Activated CD8-positive, alpha-beta T cell treated with anti-CD3 and anti-CD28 coated beads for 36 hours (primary cell): ENCODE measurements at places on chromosomes 13 and 19. TPM values are rescaled to one million over a fixed set of nuclear protein-coding genes. Genes with fewer than 3 reads are reported as not detected.
A peak's percentile ranks its signal among the peaks of the same experiment; 100 is the strongest.

- no peaks in the 10 kb centered on the region for H3K27me3 ChIP-seq
- H3K36me3 ChIP-seq, result peaks cover 29% of the 10 kb centered on the region
- H3K27ac ChIP-seq, result no peak overlapping the region
- peak; percentile 91 for DNase-seq
Observed at GRCh38 chr19:11375143-11375948, 880 bp downstream of the SWSAP1 start.

CLEC11A gene
- 2.7 TPM for total RNA-seq

KIR3DL2 gene
- total RNA-seq, result 0.27 TPM

DNA sequence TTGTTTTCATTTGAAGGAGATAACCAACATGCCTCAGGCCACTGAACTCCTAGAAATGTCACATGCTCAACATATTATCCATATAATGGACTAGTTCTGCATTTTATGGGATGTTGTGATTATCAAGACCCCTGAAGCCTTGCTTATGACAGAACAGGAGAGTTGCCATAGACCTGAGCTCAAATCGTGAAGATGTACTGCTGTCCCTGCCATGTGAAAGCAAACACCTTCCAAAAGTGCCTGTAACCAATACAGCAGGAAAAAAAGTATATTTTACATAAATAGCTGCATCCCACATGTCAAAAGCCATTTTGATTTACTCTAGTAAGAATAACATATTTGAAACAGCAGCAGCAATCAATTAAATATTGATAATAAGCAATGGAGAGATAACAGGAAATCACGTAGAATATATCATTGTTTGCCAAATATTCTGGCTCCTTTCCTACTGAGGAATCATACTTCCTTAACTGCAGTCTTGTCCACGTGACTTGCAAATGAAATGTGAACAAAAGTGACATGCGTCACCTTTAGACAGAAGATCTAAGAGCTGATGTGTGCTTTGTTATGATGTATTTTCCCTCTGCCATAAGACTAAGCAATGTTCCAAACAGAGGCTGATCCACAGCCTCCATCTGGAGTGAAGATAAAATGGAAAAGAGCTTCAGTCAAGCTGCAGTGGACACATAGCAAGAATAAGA is 33.5 kb downstream of the SLC25A30 start:
- DNase-seq, result no peak
- H3K36me3 ChIP-seq, result peaks cover 12% of the 10 kb centered on the region
- peaks cover 7% of the 10 kb centered on the region for H3K4me1 ChIP-seq
- H3K27me3 ChIP-seq, result no peaks in the 10 kb centered on the region
- H3K27ac ChIP-seq, result no peak overlapping the region

DNA sequence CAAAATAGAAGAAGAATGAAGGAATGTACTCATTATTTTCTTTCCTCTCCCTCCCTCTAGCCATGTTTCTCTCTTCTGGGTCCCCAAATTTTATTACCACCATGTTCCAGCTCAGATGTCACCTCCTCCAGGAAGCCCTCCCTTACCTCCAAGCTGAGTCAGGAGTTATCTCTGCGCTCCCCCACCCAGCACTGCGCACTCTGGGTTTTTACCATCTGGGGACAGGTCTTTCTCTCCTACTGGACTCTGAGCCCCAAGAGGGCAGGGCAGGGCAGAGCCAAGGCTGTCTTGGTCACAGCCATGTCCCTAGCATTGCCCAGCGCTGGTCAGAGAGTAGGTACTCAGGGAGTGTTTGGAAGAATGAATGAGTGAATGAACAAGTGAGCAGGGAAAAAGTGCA is 2.9 kb downstream of the GNG8 start:
- H3K4me3 ChIP-seq, result peak overlapping the region; percentile 82
- no peak for DNase-seq
- peak overlapping the region; percentile 66 for H3K27ac ChIP-seq
- H3K4me1 ChIP-seq, result peaks cover 21% of the 10 kb centered on the region

GRCh38 chr13:40232311-40233040 is 434.0 kb downstream of the FOXO1 start:
- no peaks in the 10 kb centered on the region for H3K27me3 ChIP-seq
- H3K36me3 ChIP-seq, result no peaks in the 10 kb centered on the region
- no peak overlapping the region for H3K27ac ChIP-seq
- H3K4me1 ChIP-seq, result peaks cover 20% of the 10 kb centered on the region
- no peak for DNase-seq

DNA sequence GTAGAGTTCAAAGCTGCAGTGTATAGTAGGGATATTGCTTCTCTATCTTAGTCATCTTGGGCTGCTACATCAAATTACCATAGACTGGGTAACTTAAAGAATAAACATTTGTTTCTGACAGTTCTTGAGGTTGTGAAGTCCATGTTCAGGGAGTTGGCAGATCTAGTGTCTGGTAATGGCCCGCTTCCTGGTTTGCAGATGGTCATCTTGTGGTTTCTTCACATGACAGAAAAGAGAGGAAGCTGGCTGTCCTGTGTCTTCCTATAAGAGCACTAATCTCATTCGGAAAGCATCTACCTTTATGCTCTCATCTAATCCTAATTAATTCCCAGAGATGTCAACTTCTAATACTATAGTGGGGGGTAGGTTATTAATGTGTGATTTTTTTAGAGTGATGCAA is 6.2 kb downstream of the ZNF763 start:
- H3K4me1 ChIP-seq, result peaks cover 4% of the 10 kb centered on the region
- no peak overlapping the region for H3K27ac ChIP-seq
- DNase-seq, result no peak

- no peak for DNase-seq
- H3K4me1 ChIP-seq, result no peaks in the 10 kb centered on the region
- no peaks in the 10 kb centered on the region for H3K36me3 ChIP-seq
Observed at GRCh38 chr13:26449063-26449848, 108.2 kb upstream of the WASF3 start.

DNA sequence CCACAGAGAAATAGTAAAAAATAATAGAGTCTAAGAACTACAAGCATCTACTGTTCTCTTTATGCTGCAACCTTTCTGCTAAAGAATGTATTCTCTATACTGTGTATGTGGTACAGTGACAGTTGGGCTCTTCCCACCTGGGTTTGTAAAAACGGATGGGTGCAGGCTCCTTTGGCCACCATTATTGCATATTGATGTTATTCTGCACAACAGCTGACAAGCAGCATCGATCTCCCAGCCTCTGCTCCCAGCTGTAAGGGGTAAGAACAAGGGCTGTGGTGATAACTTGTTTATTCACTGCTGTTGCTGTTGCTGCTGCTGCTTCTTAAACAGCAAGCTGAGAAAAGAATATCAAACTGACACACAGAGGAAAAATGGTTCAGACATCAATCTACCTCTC is 56.1 kb downstream of the KCNRG start:
- DNase-seq, result no peak
- no peak overlapping the region for H3K27ac ChIP-seq
- peaks cover 6% of the 10 kb centered on the region for H3K27me3 ChIP-seq
- peaks cover 11% of the 10 kb centered on the region for H3K4me1 ChIP-seq
- peaks cover 45% of the 10 kb centered on the region for H3K36me3 ChIP-seq
- no peak overlapping the region for H3K4me3 ChIP-seq

DNA sequence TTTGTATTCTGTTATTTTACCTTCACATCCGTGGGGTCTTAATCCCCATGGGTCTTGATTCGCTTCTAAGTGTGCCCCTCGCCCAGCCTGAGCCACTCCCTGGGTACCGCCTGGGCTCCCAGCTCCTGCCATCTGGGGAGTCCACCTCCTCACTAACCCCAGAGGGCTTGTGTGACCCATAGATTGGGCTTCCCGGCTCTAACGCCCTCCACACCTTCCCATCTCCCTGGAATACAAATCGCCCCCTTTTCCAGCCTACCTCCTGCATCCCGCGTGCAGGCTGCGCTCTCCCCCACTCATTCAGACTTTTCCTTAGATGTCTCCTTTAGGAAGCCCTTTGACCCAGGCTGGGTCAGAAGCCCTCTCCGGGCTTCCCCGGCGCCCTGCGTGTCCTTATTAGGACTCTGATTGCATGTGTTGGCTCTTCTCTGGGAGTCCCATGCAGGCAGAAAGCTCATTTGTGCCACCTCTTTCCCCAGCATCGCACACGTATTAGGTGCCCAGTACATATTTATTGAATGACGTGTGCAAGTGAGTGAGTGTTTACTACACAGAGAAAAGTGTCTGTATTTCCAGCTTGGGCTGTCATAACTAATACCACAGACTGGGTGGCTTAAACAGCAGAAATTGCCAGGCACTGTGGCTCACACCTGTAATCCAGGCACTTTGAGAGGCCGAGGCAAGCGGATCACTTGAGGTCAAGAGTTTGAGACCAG is 757 bp downstream of the CCDC124 start:
- peak overlapping the region; percentile 97 for H3K27ac ChIP-seq
- peaks cover 14% of the 10 kb centered on the region for H3K36me3 ChIP-seq
- H3K27me3 ChIP-seq, result no peaks in the 10 kb centered on the region
- H3K4me1 ChIP-seq, result peaks cover 24% of the 10 kb centered on the region
- H3K4me3 ChIP-seq, result peak overlapping the region; percentile 88
- DNase-seq, result no peak

TMPRSS9 gene
- total RNA-seq, result not detected

DNA sequence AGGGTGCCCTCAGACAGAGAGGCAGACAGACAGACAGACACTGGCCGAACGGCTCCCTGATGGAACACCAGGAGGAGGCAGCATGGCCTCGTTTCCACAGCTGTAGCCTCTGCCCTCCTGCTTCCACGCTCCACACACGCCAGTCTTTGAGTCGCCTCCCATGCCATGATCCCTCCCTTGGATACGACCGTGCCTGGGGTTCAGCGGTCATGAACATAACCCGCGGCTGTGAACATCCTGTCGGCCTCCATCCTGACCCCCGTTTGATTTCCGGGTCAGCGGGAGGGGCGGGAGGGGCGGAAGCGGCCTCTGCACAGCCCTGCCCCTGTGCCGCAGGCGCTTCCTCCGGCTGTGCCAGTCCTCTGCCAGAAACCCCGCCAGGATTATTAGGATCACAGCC is 23.4 kb downstream of the GP6 start:
- DNase-seq, result peak; percentile 27
- H3K4me3 ChIP-seq, result peak overlapping the region; percentile 75
- peak overlapping the region; percentile 83 for H3K27ac ChIP-seq
- H3K36me3 ChIP-seq, result peaks cover 12% of the 10 kb centered on the region
- H3K27me3 ChIP-seq, result no peaks in the 10 kb centered on the region
- H3K4me1 ChIP-seq, result no peaks in the 10 kb centered on the region

- no peak for DNase-seq
- H3K4me1 ChIP-seq, result peaks cover 15% of the 10 kb centered on the region
- H3K4me3 ChIP-seq, result no peak overlapping the region
- peaks cover 37% of the 10 kb centered on the region for H3K27me3 ChIP-seq
Observed at GRCh38 chr13:73055813-73056564, 2.8 kb upstream of the KLF5 start.

NLRP7 gene
- total RNA-seq, result not detected

DNA sequence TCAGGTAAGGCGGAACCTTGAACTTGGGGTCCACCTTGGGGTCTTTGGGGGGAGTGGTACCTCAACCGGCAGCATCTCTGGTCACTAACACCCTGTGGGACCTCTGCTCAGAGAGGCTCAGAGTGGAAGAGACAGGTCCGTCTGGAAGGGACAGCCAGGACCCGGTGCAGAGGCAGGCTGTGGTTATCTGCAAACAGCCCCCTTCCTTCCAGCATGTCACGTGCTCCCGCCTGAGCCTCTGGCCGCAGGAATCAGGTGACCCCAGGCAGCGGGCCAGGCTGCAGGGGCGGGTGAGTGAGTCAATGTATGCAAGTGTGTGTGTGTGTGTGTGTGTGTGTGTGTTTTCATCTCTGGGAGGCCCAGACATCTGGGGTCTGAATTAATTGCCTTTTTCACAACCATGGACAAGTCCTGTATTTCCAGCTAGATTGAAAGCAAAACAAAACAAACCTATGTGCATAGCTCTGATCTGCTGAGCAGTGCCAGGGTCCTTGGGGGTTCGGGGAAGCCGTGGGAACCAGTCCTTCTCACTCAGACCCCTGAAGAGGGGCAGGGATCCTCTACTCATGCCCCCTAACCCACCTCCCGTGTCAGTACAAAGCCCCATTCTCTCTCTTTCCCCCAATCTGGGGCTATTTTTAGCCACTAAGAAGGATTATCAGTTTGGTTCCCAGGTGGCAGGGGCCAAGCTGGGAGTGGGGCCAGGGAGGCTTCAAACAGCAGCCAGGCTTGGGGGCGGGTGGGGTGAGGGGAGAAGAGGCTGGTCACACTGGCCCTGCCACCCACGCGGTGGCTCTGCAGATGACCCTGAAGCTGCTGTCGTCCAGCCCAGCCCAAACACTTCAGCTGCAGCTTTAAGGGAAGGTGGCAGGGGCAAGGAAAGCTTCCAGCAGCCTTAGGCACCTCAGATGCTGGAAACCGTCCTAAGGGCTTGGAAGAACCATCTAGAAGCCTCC is 31.4 kb downstream of the CERS4 start:
- H3K27me3 ChIP-seq, result no peaks in the 10 kb centered on the region
- peak; percentile 86 for DNase-seq
- peak overlapping the region; percentile 31 for H3K27ac ChIP-seq
- peak overlapping the region; percentile 2 for H3K4me3 ChIP-seq
- peaks cover 19% of the 10 kb centered on the region for H3K4me1 ChIP-seq

DNA sequence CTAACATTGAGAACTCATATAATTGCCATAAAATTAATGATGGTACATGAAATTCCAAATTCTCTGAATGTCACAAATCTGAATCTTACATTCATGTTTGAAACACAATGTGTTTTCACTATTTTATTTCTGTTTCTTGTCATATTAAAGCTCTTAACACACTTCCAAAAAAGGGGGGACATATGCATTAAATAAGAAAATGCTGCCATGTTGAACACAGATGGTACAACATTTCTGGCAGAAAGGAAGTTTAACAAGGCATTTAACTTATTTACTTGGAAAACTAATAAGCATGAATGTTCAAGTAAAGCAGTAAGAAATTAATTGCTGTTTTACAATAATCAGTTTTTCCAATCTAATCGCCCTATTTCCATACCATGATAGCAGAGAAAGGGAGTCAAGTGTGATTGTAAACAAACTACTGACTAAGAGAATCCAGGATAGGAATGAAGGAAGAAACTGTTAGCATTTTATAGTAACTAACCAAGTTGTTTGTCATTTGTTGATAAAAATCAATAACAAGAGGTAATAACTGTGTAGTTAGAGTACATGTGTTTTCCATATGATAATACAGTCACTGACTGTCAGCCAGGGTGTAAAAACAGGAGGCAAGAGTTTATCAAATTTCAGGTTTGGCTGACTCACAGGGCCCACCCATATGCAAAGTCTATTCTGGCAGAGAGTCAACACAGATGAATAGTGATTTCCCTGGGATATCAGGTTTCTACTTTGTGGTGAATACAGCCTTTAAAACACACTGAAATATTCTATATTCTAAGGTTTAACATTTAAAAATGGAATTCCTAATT is 5.7 kb upstream of the FOXO1 start:
- no peak overlapping the region for H3K27ac ChIP-seq
- DNase-seq, result peak; percentile 35
- no peaks in the 10 kb centered on the region for H3K36me3 ChIP-seq
- H3K27me3 ChIP-seq, result no peaks in the 10 kb centered on the region
- peaks cover 40% of the 10 kb centered on the region for H3K4me1 ChIP-seq
- no peak overlapping the region for H3K4me3 ChIP-seq
